ENCODE measurements at places on chromosomes 13 and 19.

- DNase-seq = no peak
These were observed 803.6 kb downstream of the DIAPH3 start for GRCh38 chr13:59360108-59360507.

DNA sequence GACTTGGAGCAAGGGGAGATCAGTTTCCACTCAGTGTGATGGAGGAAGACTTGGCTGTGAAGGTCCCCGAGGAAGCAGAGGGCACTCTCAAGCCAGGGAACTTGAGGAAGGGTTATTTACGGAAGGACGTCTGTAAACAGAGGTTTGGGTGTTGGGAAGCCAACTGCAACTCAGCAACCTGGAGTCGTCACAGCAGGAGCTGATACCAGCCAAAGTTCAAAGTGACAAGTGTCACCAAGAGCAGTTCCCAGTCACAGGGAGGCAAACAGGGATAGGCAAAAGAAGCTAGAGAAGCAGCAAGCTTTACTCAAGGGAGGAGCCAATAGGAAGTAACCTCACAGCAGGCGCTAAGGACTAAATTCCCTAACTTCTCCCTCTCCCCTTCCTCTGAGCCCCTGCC is 205.5 kb downstream of the EFNB2 start:
- no peak for DNase-seq

DNA sequence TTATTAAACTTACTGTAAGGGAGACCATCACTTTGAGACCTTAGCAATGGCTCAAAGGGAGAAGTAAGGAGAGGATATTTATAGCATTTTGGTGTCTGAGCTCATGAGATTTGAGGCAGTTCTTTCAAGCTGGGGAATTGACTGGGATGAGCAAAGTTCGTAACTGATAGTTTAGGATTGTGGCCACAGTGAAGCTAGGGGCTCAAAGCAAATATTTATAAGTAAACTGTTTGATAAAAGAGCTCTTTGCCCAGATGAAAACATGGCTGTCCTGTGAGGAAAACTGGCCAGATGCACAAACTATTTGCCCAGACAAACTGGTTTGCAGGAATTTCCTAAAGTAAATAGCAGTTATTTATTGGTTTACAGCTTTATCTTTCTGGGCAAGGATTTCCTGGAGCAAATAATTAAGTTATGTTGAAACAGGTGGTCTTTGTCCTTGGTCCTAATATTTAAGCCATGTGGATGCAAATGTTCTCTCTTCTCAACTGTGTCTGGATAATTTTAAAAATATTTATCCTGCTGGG is 59.7 kb upstream of the TMTC4 start:
- no peak for DNase-seq

- DNase-seq = no peak
These were observed 54.0 kb downstream of the ZNF536 start for GRCh38 chr19:30425885-30426838.

DNA sequence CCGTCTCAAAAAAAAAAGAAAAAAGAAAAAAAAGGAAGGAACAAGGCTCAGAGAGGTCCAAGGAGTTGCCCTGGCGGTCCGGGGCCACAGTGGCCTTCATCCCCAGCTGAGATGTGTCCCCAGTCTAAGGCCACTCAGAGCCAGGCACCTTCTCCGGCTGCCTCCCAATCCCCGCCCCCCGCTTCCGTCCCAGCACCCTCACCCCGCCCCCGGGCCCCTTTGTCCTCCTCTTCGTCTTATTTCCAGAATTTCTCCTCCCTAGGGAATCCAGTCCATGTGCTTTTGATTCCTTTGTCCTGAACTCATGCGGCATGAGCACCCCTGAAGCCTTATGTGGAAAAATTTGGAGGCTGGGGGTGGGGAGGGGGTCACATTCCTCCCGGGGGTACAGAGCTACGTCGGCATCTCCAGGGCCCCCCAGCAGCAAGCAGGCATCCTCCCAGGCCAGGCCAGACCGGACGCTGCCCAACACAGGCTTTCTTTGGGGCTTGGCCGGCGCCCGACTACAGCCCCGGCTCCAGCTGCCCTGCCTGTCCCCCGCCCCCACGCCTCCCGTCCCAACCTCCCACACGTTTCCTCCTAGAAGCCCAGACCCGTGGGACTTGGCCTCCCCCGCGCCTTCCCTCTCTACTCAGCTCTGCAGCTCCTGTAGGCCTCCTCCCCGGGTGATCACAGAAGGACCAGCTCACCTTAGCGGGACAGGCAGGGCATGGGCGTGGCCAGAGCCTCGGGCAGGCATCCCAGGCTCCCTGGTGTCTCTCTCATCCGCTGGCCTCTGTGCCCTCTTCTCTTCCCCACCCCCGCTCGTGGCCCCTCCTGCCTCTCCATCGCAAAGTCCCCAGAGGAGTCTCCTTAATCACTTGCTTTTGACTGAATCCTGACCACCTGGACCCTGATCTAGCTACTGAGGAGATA is 17.8 kb upstream of the ADGRE5 start:
- no peak for DNase-seq

GRCh38 chr19:48396016-48396823 is 2.8 kb downstream of the GRIN2D start:
- DNase-seq = no peak

GRCh38 chr13:92303428-92303827 is 905.0 kb downstream of the GPC5 start:
- DNase-seq = no peak

- peak; percentile 86 for DNase-seq
These were observed 183.5 kb upstream of the UBL3 start for GRCh38 chr13:30033681-30034457.

GRCh38 chr13:108120302-108120701 is 95.0 kb downstream of the LIG4 start:
- DNase-seq = no peak

- DNase-seq = no peak
These were observed 98.9 kb upstream of the SIAH3 start for GRCh38 chr13:45950386-45951000.

- DNase-seq = no peak
These were observed 91.8 kb downstream of the TUBGCP3 start for GRCh38 chr13:112496166-112496565.

DNA sequence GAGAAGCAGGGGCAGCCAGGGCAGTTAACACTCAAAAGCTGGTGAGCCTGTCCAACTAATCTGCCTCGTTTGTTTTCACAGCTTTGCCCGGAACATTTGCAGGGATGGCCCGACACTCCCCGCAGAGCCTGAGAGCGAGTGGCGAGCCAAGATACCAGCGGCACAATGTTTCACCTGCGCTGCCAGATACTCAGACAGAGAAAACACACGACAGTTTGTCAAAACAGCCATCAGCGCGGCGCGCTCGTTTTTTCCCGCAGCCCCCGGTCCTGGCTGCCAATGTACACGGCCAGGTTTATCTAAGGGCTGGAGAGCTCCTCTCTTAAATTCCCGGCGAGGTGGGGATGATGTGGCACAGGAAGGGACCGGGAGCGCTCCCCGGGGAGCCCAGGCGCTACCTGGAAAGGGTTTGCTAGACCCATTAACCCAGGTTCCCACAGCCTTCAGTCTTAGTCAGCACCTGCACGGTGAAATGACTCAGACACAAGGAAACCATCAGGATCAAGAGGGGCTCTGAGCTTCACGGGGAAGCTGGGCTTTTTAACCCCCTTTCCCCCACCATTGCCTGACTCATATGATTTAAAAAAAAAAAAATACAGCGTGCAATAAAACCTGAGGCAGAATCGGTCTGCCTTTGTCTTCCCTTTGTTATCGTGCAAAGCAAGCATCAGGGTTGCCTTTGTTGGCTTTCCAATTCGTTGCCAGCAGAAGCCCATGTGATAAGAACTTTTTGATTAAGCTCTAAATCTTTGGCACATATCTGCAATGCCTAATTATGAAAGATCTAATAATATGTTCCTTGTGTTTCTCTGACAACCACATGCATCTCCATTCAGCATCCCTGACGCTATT is 186.2 kb downstream of the EFNB2 start:
- no peak for DNase-seq

DNA sequence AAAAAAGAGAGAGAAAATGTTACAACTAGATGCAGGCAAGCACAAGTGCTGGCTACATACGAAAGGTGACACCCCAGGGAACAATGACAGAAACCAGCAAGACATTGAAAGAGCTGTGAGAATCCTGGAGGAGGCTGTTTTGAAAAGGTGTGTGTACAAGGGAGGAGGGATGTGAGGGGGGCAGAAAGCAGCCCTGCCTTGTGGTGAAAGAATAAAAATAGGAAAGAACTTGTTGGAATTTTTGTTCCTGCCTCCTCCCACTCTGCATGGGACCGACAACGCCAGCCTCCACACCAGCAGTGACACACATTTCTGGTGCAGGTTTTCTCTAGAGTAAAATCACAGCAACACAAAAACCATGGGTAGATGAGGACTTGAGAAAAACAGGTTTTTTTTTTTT is 1258.6 kb downstream of the PCDH9 start:
- no peak for DNase-seq

Measured in GM04504 (cell line).